ENCODE measurements at places on chromosomes 5 and 9.

DNA sequence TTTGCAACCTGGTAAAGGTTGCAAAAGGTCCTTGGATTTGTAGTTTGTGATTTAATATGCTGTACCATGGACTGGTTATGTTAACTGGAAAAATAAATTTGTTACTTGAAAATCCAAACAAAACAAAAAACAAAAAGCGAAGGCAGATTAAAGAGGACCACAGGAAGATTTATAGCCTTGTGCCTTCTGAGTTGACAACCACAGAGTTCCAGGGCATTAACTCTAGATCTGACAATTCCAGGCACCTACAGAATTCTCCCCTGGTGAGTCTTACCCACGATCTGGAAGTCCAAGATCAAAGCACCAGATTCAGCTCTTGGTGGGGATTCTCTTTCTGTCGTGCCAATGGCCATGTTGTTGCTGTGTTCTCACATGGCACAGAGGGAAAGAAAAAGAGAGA is 107.9 kb upstream of the SELENOP start:
- no peak for DNase-seq

GRCh38 chr9:133489253-133490190 is 10.6 kb upstream of the SLC2A6 start:
- no peak for DNase-seq

DNA sequence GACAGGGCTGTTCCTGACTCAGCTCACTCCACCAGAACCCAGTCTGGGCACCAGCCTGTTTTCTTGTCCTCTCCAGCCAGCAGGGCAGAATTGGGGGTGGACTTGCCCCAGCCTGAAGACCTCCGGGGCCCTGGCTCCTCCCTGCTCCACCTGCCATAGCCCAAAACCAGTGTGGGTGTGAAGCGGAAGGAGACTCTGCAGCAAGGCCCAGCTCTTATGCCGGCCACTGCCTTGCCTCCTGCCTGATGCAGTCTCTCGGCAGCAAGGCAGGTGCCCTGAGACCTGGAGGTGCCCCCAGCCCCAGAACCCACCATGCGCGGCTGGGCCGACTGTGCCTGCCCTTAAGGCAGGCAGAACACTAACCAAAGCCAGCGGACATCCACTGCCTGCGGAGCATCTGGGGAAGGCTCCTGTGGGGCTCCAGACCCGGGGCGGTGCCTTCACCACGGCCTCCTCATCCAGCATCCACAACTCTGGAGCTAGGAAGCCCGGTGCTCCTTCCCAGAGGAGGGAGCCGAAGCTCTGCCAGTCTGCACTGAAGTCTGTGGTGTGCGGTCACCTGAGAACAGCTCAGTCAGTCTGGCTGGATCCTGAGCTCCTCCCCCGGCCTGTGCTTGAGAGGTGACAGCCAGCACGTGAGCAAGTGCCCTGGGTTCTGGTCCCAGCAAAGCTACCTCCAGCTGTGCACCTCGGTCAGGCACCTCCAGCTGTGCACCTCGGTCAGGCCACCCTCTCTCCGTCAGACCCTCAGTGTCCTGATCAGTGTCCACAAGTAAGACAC is 116.7 kb downstream of the ADAMTS2 start:
- no peak for DNase-seq

GRCh38 chr9:130680836-130681768 is 12.5 kb upstream of the EXOSC2 start:
- peak; percentile 71 for DNase-seq

- no peak for DNase-seq
Measured at GRCh38 chr9:113594484-113595299, 131.2 kb downstream of the RGS3 start.

DNA sequence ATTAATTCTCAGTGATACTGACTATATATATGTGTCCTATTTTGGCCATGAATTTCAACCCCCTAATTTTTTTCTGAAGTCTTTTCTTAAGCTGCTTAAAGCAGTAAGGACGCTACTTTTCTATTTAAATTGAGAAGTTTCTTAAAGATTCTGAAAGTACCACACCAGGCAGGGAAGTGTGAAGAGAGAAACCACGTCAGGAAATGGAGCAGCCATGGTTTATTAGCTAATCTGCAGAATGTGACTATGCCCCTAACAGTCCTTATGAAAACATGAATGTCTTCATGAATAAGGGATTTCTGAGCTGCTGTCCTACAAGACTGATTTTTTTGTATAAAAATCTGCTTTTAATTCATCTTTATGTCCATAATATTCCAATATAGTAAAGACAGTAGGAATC is 1724.3 kb upstream of the C9orf72 start:
- DNase-seq = no peak

GRCh38 chr9:99128133-99128406 is 23.2 kb downstream of the TGFBR1 start:
- peak; percentile 23 for DNase-seq

- peak; percentile 68 for DNase-seq
Measured at GRCh38 chr9:7536310-7536939, 263.2 kb downstream of the DMAC1 start.
